ENCODE measurements at places on chromosomes 11 and 22.
A peak's percentile ranks its signal among the peaks of the same experiment; 100 is the strongest.

DNA sequence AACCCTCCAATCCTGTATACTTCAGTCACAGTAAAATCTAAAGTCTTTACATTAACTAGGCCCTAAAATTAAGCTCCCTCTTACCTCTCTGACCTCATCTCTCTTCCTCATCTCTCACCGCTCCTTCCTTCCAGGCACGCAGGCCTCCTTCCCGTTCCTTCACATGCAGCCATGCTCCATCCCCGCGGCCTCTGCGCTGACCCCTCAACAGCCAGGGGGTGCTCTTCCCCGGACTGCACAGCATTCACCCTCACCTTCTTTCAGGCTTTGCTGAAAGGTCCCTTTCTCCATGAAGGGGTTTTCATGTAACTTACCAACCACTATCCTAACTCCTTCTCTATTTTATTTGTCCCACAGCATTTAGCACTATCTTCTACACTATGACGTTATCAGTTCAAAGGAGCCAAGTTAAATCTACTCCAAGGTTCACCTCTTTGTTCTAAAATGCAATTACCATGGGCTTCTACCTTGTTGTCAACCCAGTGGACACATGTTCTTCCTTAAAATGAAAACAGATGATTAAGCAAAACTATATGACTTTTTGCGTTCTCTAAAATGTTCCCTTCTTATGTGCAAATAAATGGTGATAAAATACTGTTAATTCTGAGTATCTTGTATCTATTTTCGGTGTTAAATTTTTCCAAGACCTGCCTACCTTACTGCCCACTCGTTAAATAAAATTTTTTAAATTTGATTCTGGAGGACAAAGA lies 57.8 kb upstream of the APOA1 start:
- no peak for DNase-seq

- no peak for DNase-seq
Observed at GRCh38 chr11:118334745-118335144, 7.8 kb downstream of the CD3D start.

DNA sequence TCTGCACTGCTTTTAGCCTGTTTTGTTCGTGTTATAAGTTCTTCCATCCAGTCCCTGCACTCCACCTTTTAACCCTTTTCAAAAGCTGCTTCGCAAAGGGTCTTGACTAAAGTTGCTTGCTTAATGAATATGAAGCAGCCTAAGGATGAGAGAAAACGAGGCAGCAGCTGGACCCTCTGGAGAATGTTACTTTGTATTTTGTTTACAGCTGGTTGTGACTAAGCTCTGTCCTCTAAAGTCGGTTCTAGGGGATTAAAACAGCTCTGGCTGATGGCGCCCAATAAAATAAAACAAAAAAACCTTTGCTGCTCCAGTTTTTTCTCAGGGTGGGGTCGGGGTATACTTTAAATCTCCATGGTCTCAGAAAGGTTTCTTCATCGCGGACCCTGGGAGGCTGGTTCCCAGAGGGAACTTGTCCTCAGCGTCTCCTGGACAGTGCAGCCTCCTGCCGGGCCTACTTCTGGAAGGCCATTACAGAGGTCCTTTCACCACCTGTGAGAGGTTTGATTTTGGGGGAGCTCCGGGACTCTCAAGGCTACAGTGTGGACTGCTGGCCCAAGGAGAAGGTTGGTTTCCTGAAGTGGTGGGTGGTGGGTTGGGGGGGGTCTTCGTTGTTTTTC lies 836 bp upstream of the RBM4 start:
- no peak for DNase-seq

GRCh38 chr11:96207459-96208449 lies 135.2 kb downstream of the MAML2 start:
- no peak for DNase-seq

DNA sequence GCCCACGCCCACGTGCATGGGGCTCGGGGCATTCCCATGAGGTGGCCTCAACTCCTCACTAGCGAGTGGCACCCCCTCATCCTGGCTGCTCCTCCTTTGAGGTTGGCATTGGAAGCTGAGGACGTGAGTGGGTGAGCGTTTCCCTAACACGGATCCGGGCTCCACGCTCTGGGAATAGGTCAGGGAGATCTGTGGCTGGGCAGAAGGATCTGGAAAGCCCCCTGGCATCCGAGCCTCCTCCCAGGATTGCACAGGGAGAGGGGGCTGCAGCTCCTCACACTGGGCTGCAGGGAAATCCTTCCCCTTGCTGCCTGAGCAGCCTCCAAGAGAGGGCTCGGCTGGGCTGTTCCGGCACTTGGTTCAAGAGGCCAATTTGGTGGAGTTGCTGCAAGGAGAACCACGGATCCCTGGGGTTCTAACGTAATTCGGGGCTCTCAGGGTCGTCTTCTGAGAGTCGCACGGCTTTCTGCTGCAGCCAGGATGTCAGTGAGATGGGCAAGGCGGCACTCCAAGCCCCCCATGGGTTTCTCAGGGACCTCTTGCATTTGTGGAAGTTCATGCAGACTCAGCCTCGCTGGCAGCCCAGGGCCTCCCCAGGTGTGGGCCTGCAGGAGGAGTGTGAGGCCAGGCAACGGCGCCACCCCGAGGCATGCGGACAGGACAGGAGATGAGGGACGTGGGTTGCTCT lies 1119.0 kb downstream of the BRD1 start:
- DNase-seq, result no peak

DNA sequence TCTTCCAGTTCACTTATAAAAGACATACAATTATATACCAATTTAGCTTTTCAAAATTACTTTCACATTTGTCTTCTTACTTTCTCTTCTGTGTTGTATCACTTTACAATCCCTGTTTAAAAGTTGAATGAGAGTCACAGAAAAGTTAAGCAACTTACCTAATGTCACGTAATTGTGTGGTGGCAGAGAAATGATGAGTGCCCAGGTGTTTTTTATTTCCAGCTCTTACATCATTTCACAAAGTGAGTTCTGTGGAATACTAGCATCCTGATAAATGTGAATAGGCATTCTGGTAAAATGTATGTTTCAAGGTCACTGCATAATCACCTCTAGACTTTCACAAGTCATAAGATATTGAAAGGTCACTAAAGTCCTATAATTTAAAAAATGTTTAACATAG lies 133.0 kb upstream of the FIBIN start:
- DNase-seq, result no peak

GRCh38 chr11:21529187-21529586 lies 663.7 kb upstream of the ANO5 start:
- no peak for DNase-seq

GRCh38 chr11:47506795-47507562 lies 46.0 kb downstream of the CELF1 start:
- DNase-seq, result no peak

GRCh38 chr11:130218501-130219070 lies 59.0 kb downstream of the ST14 start:
- DNase-seq, result no peak

DNA sequence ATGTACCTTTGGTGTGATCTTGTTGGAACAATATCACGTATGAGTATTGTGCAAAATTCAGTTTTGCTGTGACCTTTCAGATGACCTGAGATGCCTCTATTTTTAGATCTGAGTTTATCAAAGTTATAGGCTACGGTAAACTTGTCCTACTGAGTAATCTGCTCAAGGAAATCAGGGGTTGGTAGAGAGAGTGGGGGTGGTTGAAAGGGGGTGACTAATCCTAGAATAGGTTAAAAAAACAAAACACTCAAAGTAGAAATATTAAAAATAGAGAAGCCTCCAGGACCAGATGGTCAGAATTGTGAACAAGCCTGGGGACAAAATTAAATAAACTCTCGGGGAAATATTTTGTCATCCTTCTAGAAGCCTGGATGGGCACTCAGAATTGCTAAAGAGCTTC lies 59.9 kb upstream of the C11orf87 start:
- no peak for DNase-seq

- no peak for DNase-seq
Observed at GRCh38 chr11:93213622-93214021, 15.8 kb upstream of the SLC36A4 start.

DNA sequence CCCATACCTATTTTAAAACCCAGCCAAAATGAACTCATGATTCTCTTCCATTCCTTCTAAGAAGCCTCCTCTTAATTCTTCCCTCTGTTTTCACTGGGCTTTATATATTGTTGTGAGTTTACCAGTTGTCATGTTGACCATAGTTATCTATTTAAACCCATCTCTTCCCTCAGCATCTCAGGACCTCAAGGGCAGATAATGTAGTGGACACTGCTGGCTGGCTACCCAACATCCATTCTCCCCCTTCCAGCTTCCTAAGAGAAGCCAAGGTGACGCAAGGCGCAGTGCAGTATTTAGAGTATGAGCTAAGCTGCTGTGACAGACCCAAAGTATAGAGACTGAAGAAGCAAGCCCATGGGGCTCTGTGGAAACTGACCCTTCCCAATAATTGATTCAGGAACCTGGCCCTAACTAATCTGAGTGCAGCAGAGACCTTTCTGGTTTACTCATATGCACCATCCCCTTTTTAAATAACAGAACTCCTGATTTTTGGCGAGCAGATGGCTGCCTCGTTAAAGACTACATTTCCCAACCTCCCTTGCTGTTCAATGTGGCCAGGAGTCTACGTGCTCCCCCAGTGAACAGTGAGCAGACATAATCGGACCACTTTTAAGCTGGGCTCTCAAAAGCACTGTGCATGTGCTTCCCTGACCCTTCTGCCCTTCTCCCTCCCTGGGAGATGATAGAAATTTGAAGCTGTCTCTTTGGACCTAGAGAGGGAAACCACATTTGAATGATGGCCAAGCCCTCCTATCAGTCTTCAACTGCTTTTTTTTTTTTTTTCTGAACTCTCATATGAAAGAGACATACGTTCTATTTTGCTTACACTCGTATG lies 28.1 kb upstream of the CREB3L1 start:
- no peak for DNase-seq

- no peak for DNase-seq
Observed at GRCh38 chr11:24885580-24886173, 388.8 kb downstream of the LUZP2 start.

- DNase-seq, result no peak
Observed at GRCh38 chr11:91717169-91717568, 507.4 kb upstream of the FAT3 start.

- no peak for DNase-seq
Observed at GRCh38 chr11:1038921-1039320, 2.4 kb upstream of the MUC6 start.

DNA sequence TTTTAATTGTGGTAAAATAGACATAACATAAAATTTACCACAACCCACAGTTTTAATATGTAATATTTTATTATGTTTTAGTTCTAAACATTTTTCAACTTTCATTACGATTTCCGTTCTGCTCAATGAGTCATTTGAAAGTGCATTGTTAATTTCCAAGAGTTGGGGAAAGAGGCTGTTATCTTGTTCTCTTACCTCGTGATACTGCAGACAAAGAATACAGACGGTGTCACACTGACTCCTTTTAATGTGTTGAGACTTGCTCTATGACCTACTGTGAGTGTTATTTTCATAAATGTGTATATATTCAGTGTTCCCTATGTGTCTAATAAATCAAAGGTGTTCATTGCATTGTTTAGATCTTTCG lies 10.8 kb upstream of the RAC2 start:
- DNase-seq, result no peak

GRCh38 chr11:77590194-77590782 lies 535 bp downstream of the AQP11 start:
- peak; percentile 11 for DNase-seq

GRCh38 chr22:37303821-37304274 lies 21.5 kb downstream of the CYTH4 start:
- DNase-seq, result no peak
